ENCODE measurements at places on chromosomes 1 and 21. TPM values are rescaled to one million over a fixed set of nuclear protein-coding genes. Genes with fewer than 3 reads are reported as not detected.

- peaks cover 2% of the 10 kb centered on the region for H3K4me1 ChIP-seq
- H3K36me3 ChIP-seq: no peaks in the 10 kb centered on the region
- DNase-seq: no peak
- H3K4me3 ChIP-seq: no peak overlapping the region
These were observed 104.6 kb upstream of the TENT5C start for GRCh38 chr1:117501281-117501680.

- H3K36me3 ChIP-seq: no peaks in the 10 kb centered on the region
- H3K4me1 ChIP-seq: peaks cover 18% of the 10 kb centered on the region
- peak overlapping the region; percentile 36 for H3K27ac ChIP-seq
- H3K4me3 ChIP-seq: peak overlapping the region; percentile 71
These were observed 29.6 kb upstream of the RNF187 start for GRCh38 chr1:228457396-228458176.

GRCh38 chr1:162242804-162243203, 133.8 kb downstream of the SPATA46 start:
- no peaks in the 10 kb centered on the region for H3K4me1 ChIP-seq
- DNase-seq: no peak
- no peaks in the 10 kb centered on the region for H3K27me3 ChIP-seq
- no peak overlapping the region for H3K4me3 ChIP-seq

DNA sequence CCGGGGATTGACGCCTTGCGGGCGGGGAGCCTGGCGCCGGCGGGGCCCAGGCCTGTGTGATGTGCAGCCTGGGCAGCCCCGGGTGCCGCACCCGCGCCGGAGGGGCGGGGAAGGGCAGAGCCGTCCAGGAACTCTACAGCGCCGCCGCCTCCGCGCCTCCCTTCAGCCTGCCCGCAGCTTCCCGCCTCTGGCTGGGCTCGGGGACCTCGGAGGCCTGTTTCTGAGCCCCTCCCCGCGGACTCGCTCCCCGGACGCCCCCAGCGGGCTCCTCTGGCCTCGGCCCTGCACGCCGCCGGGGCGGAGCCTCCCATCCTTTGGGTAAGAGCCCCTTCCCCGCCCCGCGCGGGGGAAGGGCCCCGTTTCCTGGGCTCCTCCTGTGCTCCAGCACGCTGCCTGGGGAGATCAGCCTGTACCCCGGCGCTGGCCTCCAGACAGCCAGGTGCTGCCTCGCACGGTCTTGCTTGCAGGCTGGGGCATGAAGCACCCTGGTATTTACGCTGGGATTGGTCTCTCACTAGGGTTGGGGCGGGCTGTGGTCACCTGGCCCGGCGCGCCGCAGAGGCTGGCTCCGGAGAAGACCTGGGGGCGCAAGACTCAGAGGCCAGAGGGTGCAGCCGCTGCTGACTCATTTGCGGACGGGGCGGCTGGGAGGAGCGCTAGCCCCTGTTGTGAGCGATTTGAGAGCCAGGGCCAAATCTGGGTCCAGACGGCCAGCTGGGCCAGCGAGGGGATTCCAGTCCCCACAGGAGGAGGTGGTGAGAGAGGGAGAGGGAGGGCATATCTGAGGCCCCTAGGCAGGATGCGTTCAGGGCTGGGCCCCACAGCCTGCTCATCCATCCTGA, 5.7 kb upstream of the ACOT11 start:
- H3K4me1 ChIP-seq: peaks cover 19% of the 10 kb centered on the region
- no peaks in the 10 kb centered on the region for H3K27me3 ChIP-seq
- peak; percentile 38 for DNase-seq
- peak overlapping the region; percentile 37 for H3K4me3 ChIP-seq
- H3K27ac ChIP-seq: peak overlapping the region; percentile 54
- H3K36me3 ChIP-seq: no peaks in the 10 kb centered on the region

- H3K27ac ChIP-seq: no peak overlapping the region
- peaks cover 33% of the 10 kb centered on the region for H3K27me3 ChIP-seq
- DNase-seq: no peak
- H3K36me3 ChIP-seq: no peaks in the 10 kb centered on the region
- peaks cover 4% of the 10 kb centered on the region for H3K4me1 ChIP-seq
These were observed 2.3 kb downstream of the COL9A2 start for GRCh38 chr1:40314721-40315238.

GRCh38 chr1:21012937-21013336, 163.8 kb downstream of the EIF4G3 start:
- H3K27ac ChIP-seq: no peak overlapping the region
- no peaks in the 10 kb centered on the region for H3K27me3 ChIP-seq
- H3K36me3 ChIP-seq: no peaks in the 10 kb centered on the region
- no peak for DNase-seq
- no peak overlapping the region for H3K4me3 ChIP-seq

GRCh38 chr21:46161633-46162592, 6.5 kb upstream of the FTCD start:
- no peaks in the 10 kb centered on the region for H3K27me3 ChIP-seq
- H3K4me1 ChIP-seq: no peaks in the 10 kb centered on the region
- no peak for DNase-seq
- no peaks in the 10 kb centered on the region for H3K36me3 ChIP-seq
- H3K27ac ChIP-seq: no peak overlapping the region

DNA sequence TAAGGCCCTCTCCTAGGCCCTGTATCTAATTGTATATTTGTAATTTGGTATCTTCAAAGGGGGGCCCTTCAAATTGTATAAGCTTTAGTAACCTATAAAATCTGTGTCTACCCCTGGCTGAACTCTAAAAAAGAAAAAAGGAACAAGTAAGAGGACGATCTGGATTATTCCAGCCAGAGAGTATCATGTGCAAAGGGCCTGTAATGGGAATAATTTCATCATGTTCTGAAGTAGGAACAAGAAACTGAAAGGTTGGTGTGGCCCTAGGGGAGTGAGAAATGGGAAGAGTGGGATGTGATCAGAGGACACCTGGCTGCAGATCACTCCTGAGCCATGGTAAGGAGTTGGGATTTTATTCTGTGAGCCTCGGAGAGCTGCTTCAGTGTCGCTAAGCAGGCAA, 14.7 kb downstream of the PTAFR start:
- no peak for DNase-seq
- no peaks in the 10 kb centered on the region for H3K27me3 ChIP-seq
- H3K4me3 ChIP-seq: no peak overlapping the region
- no peak overlapping the region for H3K27ac ChIP-seq
- peaks cover 6% of the 10 kb centered on the region for H3K4me1 ChIP-seq

DNA sequence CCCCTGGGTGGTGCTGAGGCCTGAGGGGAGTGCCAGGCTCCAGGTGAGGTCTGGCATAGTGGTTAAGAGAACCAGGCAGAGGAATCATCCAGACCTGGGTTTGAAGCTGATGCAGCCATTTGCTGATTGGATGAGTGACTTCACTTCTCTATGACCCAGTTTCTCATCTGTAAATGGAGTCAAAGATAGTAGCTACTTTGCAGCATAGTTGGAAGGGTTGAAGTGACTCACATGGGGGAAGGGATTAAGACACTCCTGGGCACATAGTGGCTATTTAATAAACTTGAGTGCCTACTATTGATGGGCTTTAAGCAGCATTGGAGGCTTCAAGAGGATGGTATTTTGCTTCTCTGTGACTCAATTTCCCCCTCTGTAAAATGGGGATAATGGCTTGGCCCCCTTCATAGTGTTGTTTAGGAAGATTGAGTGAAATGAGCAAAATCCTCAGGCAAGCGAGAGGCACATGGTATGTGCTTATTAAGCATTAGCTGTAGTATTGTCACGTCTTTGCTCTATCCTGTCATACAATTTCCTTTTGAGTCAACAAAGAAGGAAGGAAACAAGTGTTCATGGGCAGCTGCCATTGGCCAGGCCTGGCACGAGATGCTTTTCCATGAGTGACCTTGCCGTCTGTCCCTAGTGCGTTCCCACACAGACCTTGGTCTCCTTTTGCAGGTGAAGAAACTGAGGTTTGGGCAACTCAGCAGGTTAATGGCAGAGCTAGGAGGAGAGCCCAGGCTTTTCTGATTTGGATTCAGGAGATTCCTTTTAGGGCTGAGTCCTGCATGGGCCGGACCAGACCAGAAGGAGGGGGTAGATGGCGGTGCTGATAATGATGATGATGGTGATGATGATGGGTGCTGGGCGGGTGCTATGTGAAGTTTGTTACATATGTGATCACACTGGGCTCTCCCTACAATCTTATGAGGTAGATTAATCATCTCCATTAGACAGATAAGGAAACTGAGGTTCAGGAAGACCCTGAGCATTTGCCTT, 131.1 kb upstream of the WNT4 start:
- no peaks in the 10 kb centered on the region for H3K36me3 ChIP-seq
- DNase-seq: peak; percentile 59
- H3K27ac ChIP-seq: peak overlapping the region; percentile 27
- H3K27me3 ChIP-seq: no peaks in the 10 kb centered on the region
- no peak overlapping the region for H3K4me3 ChIP-seq

DNA sequence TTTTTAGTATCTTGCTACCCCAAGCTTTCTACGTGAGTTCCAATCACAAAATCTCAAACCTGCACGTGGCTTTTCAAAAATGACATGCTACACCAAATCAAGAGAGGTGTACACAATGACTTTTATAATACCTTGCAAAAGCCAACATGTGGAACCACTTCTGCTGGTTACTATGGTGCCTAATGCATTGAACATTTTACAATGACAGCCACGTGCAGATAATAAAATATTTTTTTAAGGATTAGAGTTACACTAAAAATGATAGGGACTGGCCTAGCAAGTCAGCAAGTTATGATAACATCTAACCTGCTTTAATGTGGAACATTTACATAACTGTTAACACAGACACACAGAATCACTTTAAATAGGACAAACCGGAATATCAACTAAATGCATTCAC, 30.2 kb downstream of the EYA3 start:
- peaks cover 7% of the 10 kb centered on the region for H3K4me1 ChIP-seq
- no peaks in the 10 kb centered on the region for H3K27me3 ChIP-seq
- no peak overlapping the region for H3K27ac ChIP-seq
- no peak overlapping the region for H3K4me3 ChIP-seq
- no peaks in the 10 kb centered on the region for H3K36me3 ChIP-seq
- no peak for DNase-seq

DNA sequence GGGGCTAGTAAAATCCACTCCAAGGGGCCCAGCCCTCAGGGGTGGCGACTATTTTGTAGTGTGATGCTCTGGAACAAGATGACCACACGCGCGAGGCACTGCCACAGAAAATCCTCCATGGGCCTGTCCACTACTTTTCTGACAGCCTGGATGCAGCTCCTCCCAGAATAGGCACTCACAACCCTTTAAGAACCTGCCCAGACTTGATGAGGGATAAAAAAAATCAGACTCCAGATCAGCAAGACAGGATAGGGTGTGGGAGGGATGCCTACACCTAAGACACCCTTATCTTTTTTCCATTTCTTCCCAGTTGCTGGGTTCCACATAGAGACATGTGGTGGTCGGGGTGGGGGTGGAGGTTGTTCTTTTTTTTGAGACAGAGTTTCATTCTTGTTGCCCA, 33.5 kb downstream of the PCAT6 start:
- H3K36me3 ChIP-seq: no peaks in the 10 kb centered on the region
- H3K4me1 ChIP-seq: no peaks in the 10 kb centered on the region
- H3K27me3 ChIP-seq: peaks cover 4% of the 10 kb centered on the region
- no peak overlapping the region for H3K4me3 ChIP-seq
- H3K27ac ChIP-seq: no peak overlapping the region

DNA sequence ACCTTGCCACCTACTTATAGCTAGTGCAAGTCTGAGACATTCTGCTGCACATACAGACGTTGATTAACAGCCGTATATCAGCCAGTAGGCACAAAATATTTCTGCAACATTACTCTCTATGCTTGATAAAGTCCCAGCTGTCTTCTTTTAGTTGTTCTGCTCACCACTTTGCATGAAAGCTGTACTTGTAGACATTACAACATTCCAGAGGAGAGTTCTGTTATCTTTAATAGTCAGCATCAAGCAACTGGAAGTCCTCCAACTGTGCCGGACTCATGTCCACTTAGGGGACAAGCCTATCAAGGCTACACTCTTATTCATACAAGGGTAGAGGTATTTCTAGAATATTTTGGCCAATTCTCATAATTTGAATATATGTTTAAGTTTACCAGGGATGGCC, 50.0 kb downstream of the CACHD1 start:
- peaks cover 15% of the 10 kb centered on the region for H3K4me1 ChIP-seq
- H3K27me3 ChIP-seq: no peaks in the 10 kb centered on the region
- H3K4me3 ChIP-seq: no peak overlapping the region
- no peak for DNase-seq
- H3K36me3 ChIP-seq: no peaks in the 10 kb centered on the region
- H3K27ac ChIP-seq: no peak overlapping the region

GRCh38 chr1:51684776-51685175, 67.9 kb downstream of the OSBPL9 start:
- DNase-seq: no peak
- no peak overlapping the region for H3K27ac ChIP-seq
- no peak overlapping the region for H3K4me3 ChIP-seq
- no peaks in the 10 kb centered on the region for H3K4me1 ChIP-seq
- no peaks in the 10 kb centered on the region for H3K36me3 ChIP-seq

- H3K36me3 ChIP-seq: no peaks in the 10 kb centered on the region
- no peak overlapping the region for H3K27ac ChIP-seq
- H3K4me1 ChIP-seq: peaks cover 8% of the 10 kb centered on the region
- peak; percentile 28 for DNase-seq
These were observed 20.4 kb downstream of the CENPF start for GRCh38 chr1:214623430-214623829.

DNA sequence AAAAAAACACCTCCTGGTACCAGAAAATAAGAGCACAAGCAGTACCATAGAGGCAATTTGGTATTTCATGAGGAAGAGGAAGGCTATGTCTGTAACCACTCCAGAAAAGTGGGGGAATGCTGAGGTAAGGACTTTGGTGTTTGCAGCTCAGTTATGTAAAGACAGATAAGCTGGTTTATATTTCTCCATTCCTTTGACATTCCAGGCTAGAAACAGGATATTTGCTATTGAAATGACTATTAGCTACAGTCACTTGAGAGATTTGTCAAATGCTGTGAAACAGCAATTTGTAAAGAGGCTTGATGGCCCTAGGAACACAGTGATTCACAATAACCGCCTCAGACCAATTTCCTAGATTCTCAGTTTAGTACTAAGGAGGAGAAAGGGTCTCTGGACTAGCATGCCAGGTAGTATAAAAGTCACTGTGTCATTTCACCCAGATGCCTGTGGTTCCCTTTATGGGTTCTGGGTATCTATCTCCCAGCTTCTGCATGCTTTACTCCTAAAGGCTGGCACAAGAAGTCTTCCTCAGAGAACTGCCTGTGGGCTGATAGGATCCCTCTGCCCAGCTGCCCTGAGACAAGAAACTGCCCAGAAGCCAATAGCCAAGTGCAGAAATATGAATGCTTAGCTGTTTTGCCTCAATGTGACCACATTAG, 80.5 kb downstream of the VCAM1 start:
- no peak overlapping the region for H3K4me3 ChIP-seq
- peak overlapping the region; percentile 92 for H3K27ac ChIP-seq
- no peaks in the 10 kb centered on the region for H3K27me3 ChIP-seq
- H3K4me1 ChIP-seq: peaks cover 23% of the 10 kb centered on the region
- DNase-seq: no peak

Gene PLEKHA6
- total RNA-seq: 11.5 TPM

Gene NUP210L
- not detected for total RNA-seq

Gene HPDL
- 5.6 TPM for total RNA-seq

Gene IGSF21
- total RNA-seq: not detected

Gene PUSL1
- total RNA-seq: 18.8 TPM

Gene ATG4C
- 9.5 TPM for total RNA-seq

Gene LRRC7
- total RNA-seq: 0.11 TPM

Gene PYCR2
- 60.4 TPM for total RNA-seq

All from endothelial cell of umbilical vein (primary cell).